ENCODE measurements at places on chromosomes 7 and 10. TPM values are rescaled to one million over a fixed set of nuclear protein-coding genes. Genes with fewer than 3 reads are reported as not detected.

The NOLC1 gene
- total RNA-seq = 304 TPM

DNA sequence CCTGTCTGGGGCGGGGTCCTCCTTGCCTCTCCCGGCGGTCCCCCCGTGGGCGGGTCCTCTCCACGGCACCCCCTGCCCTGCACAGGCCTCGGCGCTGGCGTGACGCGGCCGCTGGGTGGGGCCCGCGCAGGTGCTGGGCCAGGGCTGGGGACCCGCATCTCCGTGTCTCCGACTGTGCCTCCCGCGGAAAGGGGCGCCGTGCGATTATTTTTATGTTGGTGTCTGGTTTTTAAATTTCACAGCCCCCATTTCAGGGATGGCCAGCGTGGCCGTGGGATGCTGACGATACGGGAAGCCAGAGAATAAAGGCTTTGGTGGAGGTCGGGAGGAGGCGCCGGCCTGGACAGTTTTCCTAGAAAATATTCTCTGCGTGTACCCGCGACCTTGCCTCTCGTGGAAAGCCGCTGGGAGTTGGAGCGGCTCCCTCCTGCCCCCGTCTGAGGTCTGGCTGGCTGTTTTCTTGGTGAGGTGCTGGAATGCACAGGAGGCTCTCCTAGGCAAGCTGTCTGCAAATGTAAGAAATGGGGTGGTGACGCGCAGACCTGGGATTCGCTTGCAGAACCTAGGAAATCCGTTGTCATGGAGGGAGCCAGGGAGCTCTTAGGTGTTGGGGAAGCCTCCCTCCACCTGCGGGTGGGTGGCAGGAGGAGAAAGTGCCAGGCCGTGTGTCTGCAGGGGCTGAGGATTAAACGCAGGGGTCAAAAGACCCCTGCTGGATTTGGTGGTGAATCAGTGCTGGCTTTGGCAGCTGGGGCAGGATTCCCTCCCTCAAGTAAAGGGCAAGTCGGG, 28.7 kb upstream of the JAKMIP3 start:
- DNase-seq = no peak

- DNase-seq = no peak
These were observed 98.9 kb upstream of the NANOS1 start for GRCh38 chr10:118930614-118931013.

DNA sequence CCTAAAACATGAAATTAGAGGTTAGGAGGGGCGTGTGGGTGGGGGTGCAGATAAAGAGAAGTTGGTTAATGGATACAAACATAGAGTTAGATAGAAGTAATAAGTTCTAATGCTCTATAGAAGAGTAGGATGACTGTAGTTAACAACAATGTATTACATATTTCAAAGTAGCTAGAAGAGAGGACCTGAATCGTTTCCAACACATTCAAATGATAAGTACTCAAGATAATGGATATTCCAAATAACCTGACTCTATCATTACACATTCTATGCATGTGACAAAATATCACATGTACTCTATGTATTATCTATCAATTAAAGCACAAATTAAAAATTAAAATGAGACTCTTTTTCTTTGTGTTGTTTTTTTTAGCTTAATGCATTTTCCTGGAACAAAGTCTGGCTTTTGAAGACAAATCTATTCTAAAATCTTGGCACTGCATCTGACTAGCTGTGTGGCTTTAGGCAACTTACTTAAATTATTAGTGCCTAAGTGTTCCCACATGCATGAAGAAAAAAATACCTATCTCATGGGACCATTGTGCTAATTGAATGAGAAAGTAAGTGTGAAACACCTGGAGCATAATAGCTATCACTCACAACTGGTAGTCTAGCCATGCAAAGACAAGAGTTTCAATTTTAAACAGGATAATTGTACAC, 75.7 kb downstream of the SEMA3C start:
- no peak for DNase-seq

DNA sequence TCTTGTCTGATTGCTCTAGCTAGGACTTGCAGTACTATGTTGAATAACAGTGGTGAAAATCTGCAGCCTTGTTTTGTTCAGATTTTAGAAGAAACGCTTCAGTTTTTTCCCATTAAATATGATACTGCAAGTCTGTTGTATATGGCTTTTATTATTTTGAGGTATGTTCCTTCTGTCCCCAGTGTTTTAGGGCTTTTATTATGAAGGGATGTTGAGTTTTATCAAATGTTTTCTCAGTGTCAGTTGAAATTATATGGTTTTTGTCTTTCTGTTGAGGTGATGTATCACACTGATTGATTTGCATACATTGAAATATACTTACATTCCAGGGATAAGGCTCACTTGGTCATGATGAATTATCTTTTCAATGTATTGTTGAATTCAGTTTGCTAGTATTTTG, 60.5 kb upstream of the HELLS start:
- no peak for DNase-seq

The FOXK1 gene
- total RNA-seq = 35.6 TPM

The PGAM2 gene
- total RNA-seq = 0.44 TPM

The SORCS1 gene
- total RNA-seq = not detected

GRCh38 chr10:33152146-33152545, 182.3 kb downstream of the NRP1 start:
- no peak for DNase-seq

DNA sequence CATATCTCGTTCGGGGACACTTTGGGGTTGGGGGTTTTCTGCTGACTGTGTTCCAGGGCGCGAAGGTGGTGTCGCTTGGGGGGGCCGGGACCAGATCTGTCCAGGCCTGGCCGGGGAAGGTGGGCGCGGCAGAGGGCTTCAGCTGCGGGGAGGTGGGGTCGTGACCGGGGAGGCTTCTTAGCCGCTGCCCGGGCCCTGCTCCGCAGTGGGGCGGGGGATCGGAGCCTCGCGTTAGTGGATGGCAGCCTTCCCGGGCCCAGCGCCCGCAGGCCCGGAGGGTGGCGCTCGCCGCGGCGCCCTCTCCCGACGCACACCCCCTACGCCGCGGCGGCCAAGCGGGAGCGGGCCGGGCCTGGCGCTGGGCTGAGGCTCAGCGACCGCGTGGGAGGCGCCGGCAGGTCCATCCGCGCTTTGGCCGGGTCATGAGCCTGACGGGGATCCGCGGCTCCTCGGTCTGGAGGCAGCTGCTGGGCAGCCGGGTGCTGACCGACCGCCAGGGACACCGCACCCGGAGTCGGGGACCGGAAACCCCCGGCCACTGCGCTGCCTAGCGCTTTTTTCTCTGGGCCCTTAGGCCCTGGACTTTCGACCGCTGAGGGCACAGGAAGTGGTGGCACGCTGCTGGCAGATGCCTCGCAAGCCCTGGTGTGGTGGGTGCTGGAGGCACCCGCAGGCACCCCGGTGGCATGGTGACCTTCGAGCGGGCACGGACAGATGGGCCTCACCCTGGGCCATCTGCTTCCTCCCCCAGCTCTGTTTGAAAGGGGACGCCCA, 1.2 kb downstream of the AGAP3 start:
- DNase-seq = peak; percentile 10

DNA sequence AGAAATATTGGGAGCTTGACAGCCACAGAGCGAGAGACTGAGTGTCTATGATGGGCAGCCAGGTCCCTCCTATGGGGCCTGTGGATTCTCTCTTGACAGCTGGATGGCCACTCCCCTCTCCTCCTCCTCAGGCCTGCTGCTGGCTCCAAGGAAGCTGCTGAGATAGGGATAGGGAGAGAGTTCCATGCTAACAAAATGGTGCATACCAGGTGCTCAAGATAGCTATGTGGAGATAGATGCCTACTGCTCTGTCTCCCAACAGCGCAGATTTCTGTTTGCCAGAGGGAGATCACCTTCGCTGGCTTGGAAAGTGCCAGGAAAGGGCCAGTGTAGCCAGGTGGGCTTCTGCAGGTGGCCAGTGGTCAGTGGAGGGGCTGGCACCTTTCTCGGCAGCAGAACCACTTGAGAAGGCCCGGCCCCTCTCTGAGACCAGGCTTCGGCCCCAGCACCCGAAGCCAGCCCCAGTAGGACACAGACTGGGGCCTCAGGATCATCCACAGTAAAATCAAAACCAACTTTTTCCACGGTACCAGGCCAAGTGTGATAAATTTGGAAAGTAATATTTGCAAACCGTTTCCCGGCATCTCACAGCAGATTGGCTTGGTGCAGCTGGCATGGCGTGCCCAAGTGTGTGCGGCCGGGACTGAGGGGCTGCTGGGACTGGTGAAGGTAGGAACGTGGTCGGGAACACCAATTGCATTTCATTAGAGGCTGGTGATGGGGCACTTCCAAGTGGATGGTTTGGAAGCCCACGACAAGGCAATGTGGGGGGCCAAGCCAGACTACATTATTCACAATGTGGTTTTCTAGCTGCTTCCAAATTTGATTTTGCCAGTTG, 139.6 kb downstream of the PTPN20 start:
- DNase-seq = no peak

The PLXNA4 gene
- total RNA-seq = 0.02 TPM

- DNase-seq = no peak
These were observed 784 bp upstream of the SERPINE1 start for GRCh38 chr7:101125989-101126650.

GRCh38 chr10:50397312-50398140, 146.2 kb upstream of the ASAH2 start:
- no peak for DNase-seq

The FGL2 gene
- 2.2 TPM for total RNA-seq

- DNase-seq = no peak
These were observed 692.6 kb upstream of the COBL start for GRCh38 chr7:52009181-52009580.

DNA sequence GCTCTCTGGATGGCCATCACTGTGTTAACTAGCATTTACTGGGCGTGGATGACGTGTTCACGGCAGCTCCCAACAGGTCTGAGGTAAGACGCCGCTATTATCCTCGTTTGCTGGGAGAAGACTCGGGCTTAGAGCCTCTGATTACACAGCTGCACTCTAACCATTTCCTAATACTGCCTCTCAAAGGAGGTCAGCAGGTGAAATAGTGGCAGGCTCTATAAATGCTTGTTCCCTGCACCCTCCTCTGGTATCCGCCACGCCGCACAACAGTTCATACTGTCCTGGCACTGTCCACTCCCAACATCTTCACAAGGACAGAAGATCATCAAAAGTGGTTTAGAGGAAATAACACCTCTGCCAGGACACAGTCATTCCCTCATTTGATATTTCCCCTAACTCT, 28.3 kb downstream of the HIPK2 start:
- no peak for DNase-seq

GRCh38 chr7:112959276-112959675, 127.4 kb downstream of the GPR85 start:
- DNase-seq = no peak

- no peak for DNase-seq
These were observed 97.3 kb downstream of the BTRC start for GRCh38 chr10:101451261-101451660.

GRCh38 chr10:69333205-69333604, 54.9 kb downstream of the HK1 start:
- DNase-seq = no peak

- DNase-seq = no peak
These were observed 5.2 kb downstream of the ZNF655 start for GRCh38 chr7:99563650-99564049.

GRCh38 chr7:71925663-71926062, 486.5 kb downstream of the CALN1 start:
- no peak for DNase-seq

GRCh38 chr7:8639668-8640067, 206.3 kb downstream of the NXPH1 start:
- DNase-seq = no peak

DNA sequence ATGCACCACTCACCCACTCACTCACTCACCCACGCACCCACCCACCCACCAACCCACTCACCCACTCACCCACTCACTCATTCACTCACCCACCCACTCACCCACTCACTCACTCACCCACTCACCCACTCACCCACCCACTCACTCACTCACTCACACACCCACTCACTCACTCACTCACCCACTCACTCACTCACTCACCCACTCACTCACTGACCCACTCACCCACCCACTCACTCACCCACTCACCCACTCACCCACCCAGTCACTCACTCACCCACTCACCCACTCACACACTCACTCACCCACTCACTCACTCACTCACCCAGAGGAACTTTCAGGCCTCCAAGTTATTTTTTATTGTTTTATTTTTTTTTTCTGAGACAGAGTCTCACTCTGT, 93.1 kb upstream of the MKI67 start:
- DNase-seq = no peak

DNA sequence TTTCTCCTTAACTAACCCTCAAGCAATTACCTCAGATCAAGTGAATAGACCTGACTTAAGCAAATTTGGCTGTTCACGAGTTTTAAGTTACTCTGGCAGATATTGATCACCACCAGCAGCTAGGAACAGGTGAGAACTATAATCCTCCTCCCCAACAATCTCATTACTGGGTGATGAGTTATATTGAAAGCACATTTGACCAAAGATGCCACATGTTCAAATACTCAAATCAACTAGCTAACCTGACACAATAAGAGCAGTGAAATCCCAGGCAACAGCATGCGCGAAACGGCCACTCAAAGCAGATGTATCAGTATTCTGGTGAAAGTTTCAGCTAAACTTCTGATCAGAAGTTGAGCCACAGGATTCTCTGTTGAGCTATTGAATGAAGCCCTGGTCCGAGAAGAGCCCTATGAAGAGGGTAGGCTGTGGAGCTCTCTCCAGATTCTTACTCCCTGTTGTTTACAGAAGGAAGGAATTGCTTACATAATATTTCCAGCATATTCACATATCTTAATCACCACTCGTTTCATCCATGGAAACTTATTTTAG, 52.6 kb downstream of the CAV1 start:
- DNase-seq = no peak

DNA sequence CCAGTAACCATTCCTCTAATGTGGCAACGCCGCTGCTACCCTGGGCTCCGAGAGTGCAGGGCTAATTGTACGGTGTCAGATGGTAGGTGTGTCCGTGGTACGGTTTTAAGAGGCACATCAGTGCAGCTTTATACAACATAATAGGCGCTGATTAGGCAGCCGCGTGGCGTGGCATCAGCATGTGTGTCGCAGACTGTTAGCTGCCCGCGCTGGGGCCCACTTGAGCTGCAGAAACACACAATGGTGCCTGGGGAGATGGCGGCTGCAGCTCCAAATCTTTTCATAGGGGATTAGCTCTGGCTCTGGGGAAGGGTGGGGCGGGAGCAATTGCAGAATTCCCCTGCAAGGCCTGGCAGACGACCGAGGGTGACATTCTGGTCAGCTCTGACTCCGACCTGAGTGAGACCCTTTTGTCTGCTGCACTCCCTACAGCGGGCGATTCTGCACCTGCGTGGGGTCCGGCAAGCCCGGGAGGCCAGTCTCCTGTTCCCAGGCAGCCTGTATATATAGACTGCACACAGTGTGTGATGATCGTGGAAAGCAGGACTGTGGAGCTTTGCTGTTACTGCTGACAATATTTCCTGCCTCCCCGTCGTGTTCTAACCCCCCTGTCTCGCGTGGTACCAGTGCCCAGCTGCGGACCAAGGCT, 722.7 kb upstream of the CELF2 start:
- no peak for DNase-seq

GRCh38 chr7:150927956-150928344, 50.2 kb downstream of the KCNH2 start:
- no peak for DNase-seq

DNA sequence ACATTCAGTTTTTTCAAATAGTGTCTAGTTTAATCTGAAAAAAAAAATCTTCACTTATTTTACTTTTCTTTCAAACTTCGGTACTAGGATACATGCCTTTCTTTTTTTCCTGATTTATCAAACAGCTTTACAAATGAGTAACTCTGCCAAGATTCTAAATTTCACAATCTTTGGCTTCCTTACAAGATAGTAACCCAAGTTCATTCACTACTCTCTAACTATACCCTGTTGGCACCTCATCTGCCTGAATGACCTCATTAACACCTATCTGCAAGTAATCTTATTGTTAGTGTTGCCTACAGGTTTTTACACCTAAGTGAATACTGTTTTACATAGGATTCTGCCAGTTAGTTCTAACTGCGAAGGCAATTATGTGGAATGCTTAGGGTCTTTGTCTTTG, 159.8 kb downstream of the FOXP2 start:
- DNase-seq = no peak
